ENCODE measurements at places on chromosomes 12 and 14.
A peak's percentile ranks its signal among the peaks of the same experiment; 100 is the strongest.

GRCh38 chr12:122870163-122870842 lies 25.6 kb downstream of the VPS37B start:
- no peak for DNase-seq

GRCh38 chr12:90274407-90274806 lies 565.8 kb upstream of the ATP2B1 start:
- DNase-seq: no peak

DNA sequence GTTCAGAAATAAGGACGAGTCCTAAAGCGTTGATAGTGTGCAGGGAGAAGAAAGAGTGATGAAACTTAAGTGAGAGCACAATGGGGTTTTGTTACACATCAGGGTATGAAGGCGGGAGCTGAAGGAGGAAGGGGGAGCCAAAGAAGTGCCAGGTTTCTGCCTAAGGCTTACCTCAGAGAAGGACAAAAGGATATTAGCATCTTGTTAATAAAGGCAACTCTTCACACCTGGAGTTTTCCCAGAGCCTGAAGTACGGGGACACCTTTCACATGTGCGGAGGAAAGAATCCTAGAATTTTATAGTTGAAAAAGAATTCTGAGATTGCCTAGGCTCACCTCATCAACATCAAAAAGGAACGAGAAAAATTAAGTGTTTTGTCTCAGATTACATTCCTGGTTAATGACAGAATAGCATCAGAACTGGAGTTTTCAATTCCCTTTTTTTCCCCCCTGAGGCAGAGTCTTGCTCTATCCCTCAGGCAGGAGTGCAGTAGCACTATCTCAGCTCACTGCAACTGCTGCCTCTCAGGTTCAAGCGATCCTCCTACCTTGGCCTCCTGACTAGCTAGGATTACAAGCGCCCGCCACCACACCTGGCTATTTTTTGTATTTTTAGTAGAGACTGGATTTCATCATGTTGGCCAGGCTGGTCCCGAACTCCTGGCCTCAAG lies 2.2 kb upstream of the SAV1 start:
- DNase-seq: no peak

GRCh38 chr12:23433121-23433520 lies 516.3 kb downstream of the SOX5 start:
- DNase-seq: no peak

DNA sequence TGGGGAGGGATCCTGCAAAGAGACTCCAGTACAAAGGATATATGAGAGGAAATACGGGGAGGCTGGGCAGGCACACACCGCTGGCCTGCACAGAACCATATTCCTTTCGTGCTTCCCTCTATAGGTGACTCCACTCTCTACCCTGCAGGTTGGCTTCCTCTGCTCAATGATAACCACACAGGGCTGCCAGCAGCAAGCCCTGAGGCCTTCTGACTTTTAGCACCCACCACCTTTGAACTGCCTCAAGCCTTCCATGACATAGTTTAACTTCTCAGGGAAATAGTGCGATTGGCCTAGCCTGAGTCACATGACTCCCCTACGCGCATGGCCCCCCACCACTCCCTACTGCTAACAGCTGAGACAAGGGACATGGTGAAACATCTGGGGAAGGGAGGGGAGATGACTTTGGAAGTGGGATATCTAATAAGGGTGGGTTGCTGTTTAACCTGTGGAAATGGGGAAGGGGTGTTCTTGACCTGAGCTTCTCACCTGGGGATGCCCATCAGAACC lies 3.0 kb upstream of the FOXN3 start:
- DNase-seq: no peak

GRCh38 chr14:51006781-51007211 lies 62.5 kb upstream of the PYGL start:
- DNase-seq: peak; percentile 75

GRCh38 chr12:93199831-93200236 lies 177.9 kb upstream of the NUDT4 start:
- no peak for DNase-seq

DNA sequence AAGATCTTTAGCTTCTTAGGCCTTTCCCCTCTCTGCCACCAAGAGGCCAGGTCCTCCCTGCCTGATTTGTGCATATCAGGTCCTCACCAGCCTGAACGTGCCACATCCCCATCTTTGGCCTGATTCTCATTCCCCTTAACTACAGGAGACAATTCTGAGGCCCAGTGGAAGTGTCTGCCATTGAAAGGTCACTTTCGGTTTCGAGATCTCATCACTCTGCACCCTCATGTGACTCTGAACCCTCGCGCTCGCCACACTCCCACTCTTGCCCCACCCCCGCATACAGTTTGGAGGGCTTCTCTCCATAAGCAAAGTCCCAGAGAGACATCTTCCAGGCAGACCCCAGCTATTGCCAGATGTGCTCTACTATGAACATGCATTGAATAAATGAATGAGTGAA lies 189.0 kb downstream of the NTF3 start:
- no peak for DNase-seq

DNA sequence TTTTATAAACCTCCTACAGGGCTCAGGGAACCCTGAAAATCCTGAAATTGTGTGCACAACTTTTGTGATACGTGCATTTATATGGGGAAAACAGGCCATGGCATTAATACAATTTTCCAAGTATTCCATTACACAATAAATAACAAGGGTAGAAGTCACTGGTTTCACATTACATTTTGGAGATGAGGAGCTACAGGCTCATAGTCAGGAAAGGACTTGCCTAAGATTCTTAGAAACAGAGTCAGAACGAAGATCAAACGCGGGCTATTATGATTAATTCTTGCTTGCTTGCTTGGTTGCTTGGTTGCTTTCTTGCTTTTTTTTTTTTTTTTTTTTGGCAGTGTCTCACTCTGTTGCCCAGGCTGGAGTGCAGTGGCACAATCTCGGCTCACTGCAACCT lies 16.7 kb downstream of the NOS1 start:
- no peak for DNase-seq

DNA sequence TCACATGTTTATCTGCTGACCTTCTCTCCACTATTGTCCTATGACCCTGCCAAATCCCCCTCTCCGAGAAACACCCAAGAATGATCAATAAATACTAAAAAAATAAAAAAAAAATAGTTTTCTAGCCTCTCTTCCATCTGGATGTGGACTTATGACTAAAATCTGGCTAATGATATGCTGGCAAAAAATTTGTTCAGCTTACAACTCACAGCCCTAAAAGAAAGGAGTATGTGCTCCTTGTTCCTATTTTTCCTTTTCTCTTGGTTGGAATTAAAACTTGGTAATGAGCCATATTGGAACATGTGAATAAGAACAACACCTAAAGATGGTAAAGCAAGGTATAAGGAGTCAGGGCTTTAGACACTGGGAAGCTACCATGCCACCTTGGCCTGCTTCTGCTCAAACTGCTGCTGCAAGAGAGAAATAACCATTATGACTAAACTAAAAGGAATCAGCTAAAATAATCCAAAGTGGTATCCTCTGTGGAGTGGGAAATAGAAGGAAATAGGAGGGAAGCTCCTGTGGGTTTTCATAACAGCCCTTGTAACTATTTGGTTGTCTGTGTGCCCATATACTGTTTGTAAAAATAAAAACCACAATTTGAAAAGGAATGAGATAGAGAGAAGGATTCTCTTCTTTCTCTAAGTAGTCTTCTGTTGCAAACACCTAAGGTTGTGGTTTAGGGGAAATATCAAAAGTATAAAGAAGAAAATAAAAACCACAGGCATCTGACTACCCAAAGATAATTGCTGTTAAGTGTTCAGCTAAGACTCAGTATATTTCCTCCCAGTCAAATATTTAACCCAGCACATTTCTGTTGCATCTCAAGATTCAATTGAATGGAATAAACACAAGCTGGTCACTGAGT lies 53.8 kb downstream of the SDR9C7 start:
- DNase-seq: no peak

GRCh38 chr14:85088192-85088591 lies 441.8 kb upstream of the FLRT2 start:
- DNase-seq: peak; percentile 14

- no peak for DNase-seq
These were observed 520.5 kb downstream of the GLT1D1 start for GRCh38 chr12:129373746-129374145.

GRCh38 chr14:76083796-76084765 lies 67.6 kb upstream of the GPATCH2L start:
- no peak for DNase-seq

DNA sequence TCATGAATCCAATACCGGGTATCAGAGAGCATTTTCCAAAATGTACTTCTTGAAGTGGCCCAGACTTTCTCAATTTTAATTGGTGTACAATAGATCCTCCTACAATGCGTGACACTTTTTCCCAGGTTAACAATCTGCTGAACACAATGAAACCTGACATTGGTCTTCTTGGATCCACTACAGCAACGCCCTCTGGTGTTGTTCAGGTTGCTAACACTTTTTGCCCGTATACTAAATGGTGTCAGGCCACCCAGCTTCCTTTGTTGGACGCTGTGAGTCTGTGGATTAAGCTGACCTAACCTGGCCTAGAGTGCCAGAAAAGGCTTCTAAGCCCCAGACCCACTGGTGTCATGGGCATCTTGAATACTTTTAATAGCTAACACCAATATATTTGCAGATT lies 89.2 kb downstream of the KCNK10 start:
- no peak for DNase-seq

- no peak for DNase-seq
These were observed 48.7 kb downstream of the PSMA6 start for GRCh38 chr14:35340616-35341453.

All from AG09309 (cell line).